Posterior vena cava (tissue), 2 donors: ENCODE measurements at places on chromosomes 12 and 14. TPM values are rescaled to one million over a fixed set of nuclear protein-coding genes. Genes with fewer than 3 reads are reported as not detected.

DNA sequence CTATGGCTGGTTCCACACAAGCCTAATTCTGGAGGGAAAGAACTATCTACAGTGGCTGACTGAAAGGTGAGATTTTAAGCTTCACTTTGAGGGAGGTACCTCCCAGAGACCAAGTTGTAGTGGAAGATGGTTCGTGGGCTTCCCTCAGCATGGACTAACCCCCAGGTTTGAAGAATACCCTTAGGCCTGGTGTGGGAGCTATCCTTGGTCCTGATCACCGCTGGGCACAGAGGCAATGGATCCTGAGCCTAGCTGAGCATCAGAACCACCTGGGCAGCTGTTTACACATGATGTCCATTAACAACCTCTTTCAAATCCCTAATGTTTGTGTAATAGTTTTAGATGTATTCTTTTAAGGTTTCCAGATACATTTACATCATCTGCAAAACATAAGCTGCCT, 10.3 kb downstream of the DAO start:
- peak; percentile 42 for DNase-seq

GRCh38 chr12:80752464-80752863, 35.8 kb downstream of the MYF5 start:
- no peak for DNase-seq

Gene MLEC
- 92.5 TPM for total RNA-seq

Gene TC2N
- total RNA-seq = 12.7 TPM

- no peak for DNase-seq
These were observed 281.8 kb upstream of the SOX5 start for GRCh38 chr12:24231298-24231697.

Gene TRAFD1
- 23.5 TPM for total RNA-seq

Gene SPPL3
- total RNA-seq = 31.6 TPM

Gene ARG2
- 1.9 TPM for total RNA-seq

- no peak for DNase-seq
These were observed 190.9 kb downstream of the ETV6 start for GRCh38 chr12:11840366-11840765.

Gene HOXC9
- total RNA-seq = 12.0 TPM

Gene IAPP
- not detected for total RNA-seq

GRCh38 chr14:78498062-78498595, 328.0 kb downstream of the NRXN3 start:
- DNase-seq = no peak
